ENCODE measurements at places on chromosomes 1 and 21.

GRCh38 chr1:156910309-156910782 lies 10.1 kb upstream of the LRRC71 start:
- DNase-seq = peak; percentile 81

- DNase-seq = no peak
Measured at GRCh38 chr1:226676381-226676780, 62.7 kb downstream of the ITPKB start.

GRCh38 chr1:199522338-199522737 lies 505.2 kb upstream of the NR5A2 start:
- DNase-seq = no peak

DNA sequence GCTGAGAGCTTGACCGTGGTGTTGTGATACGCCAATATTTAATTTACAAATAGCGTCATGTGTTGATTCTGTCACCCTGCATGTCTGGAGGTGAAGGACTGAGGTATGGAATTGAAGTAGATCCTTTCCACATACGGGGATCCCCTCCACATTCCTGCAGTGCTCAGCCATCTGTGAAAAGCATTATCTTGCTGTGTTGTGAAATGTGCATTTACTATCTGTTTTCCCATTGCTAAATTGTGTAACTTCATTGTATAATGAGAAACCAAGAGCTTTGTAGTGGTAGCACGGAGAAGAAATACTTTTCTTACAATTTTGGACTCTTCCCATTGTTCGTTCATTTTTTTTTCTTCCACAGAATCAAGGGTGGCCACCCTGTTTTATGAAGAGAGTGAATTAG lies 577.3 kb upstream of the ZP4 start:
- DNase-seq = no peak

GRCh38 chr1:119428991-119429390 lies 14.0 kb downstream of the HSD3B2 start:
- DNase-seq = no peak

GRCh38 chr1:188249811-188250210 lies 1421.1 kb downstream of the PLA2G4A start:
- DNase-seq = no peak

DNA sequence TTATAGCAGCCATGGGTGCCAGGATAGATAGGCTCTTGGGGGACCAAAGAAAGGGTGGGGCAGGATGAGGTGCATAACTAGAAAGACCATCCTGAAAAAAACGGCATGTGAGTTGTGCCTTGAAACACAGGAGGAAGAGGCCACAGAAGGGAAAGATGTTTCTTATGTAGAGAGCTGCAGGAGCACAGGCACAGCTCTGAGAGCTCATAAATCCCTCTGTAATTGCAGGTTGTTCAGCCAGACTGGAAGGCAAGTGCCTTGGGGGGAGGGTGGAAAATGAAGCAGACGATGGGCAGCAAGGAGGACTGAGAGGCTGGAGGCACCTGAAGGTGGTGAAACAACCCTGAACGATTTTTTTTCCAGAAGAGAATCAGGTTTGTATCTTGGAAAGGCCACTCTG lies 170.7 kb downstream of the NR5A2 start:
- DNase-seq = no peak

Measured in GM23338 (cell line).